ENCODE measurements at places on chromosomes 1 and 21. TPM values are rescaled to one million over a fixed set of nuclear protein-coding genes. Genes with fewer than 3 reads are reported as not detected.

Gene BMP8B
- total RNA-seq = not detected

Gene TDRD10
- total RNA-seq = 0.62 TPM

Gene OR2L5
- total RNA-seq = not detected

Gene LGR6
- total RNA-seq = not detected

Gene PLPPR4
- 0.27 TPM for total RNA-seq

Gene TBX19
- total RNA-seq = 0.36 TPM

Gene TSSK3
- total RNA-seq = not detected

Gene LMOD1
- 12.8 TPM for total RNA-seq

Gene UBE2J2
- total RNA-seq = 40.5 TPM

DNA sequence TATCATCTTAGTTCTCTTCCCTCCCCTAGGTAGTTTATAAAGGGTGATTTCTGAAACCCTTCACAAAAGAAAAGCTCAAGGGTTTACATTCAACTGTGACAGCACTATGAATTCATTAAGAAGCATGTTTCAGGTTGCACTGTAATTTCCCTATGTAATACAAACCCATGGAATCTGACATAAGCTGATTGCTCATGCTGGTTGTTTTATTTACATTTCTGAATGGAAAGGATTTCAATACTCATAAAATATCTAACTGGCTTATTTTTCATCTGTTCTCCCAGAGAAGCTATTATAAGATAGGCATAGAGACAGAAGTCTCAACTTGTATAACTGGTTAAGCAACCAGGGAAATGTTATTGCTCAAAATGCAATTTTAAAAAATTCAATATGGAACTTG, 20.5 kb downstream of the WNT2B start:
- DNase-seq = no peak

DNA sequence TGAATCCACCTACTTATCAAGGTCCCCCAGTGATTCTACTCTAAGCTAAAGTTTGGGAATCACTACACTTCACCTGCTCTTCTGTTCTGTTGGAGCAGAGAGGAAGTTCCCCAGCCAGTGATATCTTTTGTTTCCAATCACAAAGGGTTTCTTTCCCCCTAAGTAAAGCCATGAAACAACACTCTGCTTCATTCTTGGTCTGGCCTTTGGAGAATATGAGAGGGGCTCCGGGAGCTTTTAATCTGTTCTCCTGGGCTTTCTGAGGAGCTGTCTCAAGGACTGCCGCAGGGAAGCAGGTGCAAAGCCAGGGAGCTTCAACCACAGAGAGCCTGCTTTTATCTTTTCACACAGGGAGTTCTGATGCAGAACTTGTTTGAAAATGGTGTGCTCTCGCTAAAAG, 10.1 kb upstream of the SLAMF9 start:
- DNase-seq = no peak

- DNase-seq = peak; percentile 32
Measured at GRCh38 chr1:151612501-151613281, 841 bp downstream of the SNX27 start.

- peak; percentile 90 for DNase-seq
Measured at GRCh38 chr1:58896246-58897183, 112.7 kb upstream of the JUN start.

GRCh38 chr1:188194916-188195315, 1366.2 kb downstream of the PLA2G4A start:
- DNase-seq = no peak

DNA sequence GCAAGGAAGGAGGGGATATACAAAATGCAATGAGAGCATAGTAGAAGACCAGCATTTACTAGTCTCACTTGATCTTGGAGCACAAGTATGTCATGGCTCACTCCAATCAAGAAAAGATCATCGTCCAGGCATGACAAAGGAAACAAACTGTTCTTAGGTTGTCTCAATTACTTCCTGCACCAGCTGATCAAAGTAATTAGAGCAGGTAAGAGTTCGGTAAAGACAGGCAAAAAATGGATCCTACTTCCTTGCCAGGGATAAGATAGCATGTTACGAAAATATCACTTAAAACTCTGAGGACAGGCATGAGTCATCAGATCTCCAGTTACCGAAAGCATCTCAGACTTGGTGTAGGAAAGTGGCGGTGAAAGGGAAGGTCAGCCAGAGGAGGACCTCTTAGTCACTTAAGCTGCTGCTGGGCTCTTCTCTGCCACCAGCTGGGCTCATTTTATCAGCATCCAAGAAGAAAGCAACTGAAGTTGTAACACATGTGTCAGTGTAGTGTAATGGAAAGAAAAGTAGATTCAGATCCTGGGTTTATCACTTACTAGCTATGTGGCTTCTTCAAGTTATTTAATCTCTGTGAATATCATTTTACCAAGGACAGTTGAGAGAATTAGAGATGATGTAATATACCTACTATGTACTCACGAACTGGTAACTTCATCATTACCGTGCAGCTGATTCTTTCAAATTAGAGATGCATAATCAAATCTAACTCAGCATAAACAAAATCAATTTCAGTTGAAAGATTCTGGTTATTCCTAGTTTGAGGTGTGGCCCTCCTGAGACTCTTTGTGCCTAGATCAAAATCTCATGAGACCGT, 46.8 kb downstream of the XCL1 start:
- DNase-seq = peak; percentile 88

- no peak for DNase-seq
Measured at GRCh38 chr1:57623039-57623790, 199.4 kb upstream of the DAB1 start.

- no peak for DNase-seq
Measured at GRCh38 chr1:45522324-45523104, 830 bp upstream of the PRDX1 start.

DNA sequence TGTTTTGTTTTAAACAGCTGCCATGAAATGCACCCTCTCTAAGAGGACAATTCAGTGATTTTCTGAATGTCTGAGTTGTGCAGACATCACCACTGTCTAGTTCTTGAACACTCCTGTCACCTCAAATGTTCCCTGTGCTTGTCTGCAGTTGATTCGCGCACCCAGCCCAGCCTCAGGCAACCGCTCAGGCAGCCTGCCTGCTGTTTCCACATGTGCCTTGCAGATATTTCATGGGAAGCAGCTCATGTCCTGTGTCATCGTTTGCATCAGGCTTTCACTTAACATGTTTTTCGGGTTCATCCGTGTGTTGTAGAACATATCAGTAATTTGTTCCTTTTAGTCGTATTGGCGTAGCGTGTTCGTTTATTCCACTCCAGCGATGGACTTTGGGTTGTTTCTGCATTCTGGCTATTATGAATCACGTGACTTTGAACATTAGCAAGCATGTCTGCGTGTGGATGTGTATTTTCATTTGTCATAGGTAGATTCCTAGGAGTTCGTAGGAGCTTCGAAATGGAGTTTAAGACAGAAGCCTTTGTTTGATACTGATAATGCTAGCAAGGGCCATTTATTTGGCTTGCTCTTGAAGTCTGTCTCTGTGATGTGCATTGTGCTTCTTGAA, 12.1 kb downstream of the ADARB1 start:
- no peak for DNase-seq

DNA sequence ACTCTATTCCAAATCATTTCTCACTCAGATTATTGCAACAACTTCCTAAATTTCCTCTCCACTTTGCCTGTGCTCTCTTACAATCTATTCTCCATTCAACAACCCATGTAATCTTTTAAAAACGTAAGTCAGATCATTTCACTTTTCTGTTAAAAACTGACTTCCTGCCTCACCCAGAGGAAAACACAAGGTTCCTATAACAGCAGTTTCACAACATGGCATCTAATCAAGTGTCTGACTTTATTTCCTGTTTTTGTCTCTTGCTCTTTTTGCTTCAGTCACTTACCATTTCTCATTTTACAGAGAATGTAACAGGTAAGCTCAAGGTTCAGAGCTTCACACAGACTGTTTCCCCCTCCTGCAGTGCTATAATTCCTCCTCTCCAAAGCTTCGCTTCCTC, 560.7 kb downstream of the LRRIQ3 start:
- DNase-seq = no peak

- DNase-seq = no peak
Measured at GRCh38 chr21:32140604-32141317, 138.1 kb downstream of the MIS18A start.

DNA sequence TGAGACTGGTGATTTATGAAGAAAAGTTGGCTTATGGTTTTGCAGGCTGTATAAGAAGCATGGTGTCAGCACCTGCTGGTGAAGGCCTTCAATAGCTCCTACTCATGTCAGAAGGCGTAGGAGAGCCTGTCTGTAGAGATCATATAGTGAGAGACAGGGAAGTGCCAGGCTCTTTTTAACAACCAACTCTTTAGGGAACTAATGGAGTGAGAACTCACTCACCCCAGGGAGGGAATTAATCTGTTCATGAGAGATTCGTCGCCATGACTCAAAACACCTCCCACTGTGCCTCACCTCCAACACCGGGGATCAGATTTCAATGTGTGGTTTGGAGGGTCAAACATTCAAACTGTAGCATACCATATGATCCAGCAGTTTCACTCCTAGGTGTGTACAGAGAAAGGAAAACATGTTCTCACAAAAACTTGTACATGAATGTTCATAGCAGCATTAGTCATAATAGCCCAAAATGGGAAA, 72.6 kb downstream of the TTC3 start:
- DNase-seq = no peak

- no peak for DNase-seq
Measured at GRCh38 chr1:208182880-208183645, 61.1 kb downstream of the PLXNA2 start.

- DNase-seq = no peak
Measured at GRCh38 chr1:62294261-62294660, 25.0 kb downstream of the KANK4 start.

GRCh38 chr1:5525597-5526384, 466.4 kb downstream of the NPHP4 start:
- no peak for DNase-seq

DNA sequence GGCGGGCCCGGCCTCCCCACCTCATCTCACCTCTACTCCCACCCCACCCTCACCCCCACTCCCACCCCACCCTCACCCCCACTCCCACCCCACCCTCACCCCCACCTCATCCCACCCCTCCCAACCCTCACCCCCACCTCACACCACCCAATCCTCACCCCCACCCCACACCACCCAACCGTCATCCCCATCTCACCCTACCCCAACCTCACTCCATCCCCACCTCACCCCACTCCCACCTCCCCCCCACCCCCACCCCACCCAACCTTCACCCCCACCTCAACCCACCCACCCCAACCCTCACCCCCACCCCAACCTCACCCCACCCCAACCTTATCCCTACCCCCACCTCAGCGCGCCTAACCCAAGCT, 13.4 kb downstream of the A3GALT2 start:
- DNase-seq = no peak

- no peak for DNase-seq
Measured at GRCh38 chr1:165011991-165012531, 344.5 kb downstream of the LMX1A start.

- peak; percentile 54 for DNase-seq
Measured at GRCh38 chr1:156815307-156815826, 1.3 kb downstream of the SH2D2A start.

Data from gastrocnemius medialis (tissue), 4 donors.